ENCODE measurements at places on chromosomes 13 and 19.

- no peak for DNase-seq
Measured at GRCh38 chr13:69287050-69287698, 820.5 kb upstream of the ATXN8OS start.

- no peak for DNase-seq
Measured at GRCh38 chr13:48487968-48488367, 44.9 kb downstream of the RCBTB2 start.

- no peak for DNase-seq
Measured at GRCh38 chr13:59340581-59340980, 823.1 kb downstream of the DIAPH3 start.

DNA sequence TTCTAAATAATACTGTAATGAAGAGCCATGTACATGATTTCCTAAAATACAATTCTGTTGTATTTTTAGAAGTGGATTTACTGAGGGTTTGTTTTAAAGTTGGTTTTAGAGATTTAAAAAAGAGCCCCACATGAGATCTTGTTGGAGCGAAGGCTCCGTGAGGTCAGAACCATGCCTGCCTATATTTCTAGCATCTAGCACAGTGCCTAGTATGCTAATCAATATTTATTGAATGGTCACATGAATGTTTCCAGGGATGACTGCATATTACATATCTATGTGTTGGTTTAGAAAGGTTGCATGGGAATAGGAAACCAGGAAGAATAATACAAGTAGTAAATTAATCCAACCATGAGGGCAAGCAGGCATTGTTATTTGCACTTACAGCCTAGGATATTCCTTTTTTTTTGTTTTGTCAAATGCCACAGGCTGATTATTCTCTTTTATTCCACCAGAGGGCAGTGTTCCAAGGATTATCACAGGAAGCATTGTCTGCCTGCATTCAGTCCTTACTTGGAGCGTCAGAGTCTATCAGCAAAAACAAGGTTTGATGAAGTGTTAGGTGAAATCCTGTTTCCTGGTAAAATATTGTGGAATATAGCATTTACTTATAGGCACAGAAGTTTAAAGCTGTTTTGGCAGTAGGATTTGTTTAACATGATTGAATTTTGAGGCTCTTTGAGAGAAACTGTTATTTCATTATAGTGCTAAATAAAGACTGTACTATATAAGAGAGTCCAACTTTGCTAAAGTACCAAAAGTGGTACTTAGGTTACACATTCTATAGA lies 46.8 kb downstream of the COG3 start:
- peak; percentile 48 for DNase-seq

Data from activated CD8-positive, alpha-beta memory T cell treated with anti-CD3 and anti-CD28 coated beads, Interleukin-2, amount 10 ng/mL, durations not matched to agents 7 days and 5 days (primary cell).